Gastrocnemius medialis (tissue), 4 donors: ENCODE measurements at places on chromosomes 5 and 9. TPM values are rescaled to one million over a fixed set of nuclear protein-coding genes. Genes with fewer than 3 reads are reported as not detected.

DNA sequence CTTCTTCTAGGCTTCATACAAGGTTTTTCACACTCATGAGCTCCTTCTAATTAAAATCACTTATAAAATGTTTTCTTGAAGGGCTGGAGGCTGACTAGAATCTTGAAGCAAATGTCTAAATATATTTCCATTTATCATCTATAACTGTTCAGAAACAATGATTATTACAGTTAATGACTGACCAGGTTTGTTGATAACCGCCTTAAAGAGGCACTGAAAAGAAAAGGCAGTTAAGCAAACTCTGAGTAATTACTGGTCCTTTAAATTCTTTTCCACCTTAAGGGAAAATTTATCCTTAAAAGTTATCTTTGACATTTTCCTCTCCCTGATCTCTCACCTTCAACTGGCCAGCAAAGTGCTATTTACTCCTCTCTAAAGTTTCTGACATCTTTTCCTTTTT is 43.2 kb downstream of the RICTOR start:
- no peak for DNase-seq
- no peaks in the 10 kb centered on the region for H3K36me3 ChIP-seq
- no peak overlapping the region for H3K4me3 ChIP-seq
- H3K27ac ChIP-seq: peak overlapping the region; percentile 8
- peaks cover 27% of the 10 kb centered on the region for H3K4me1 ChIP-seq
- H3K27me3 ChIP-seq: no peaks in the 10 kb centered on the region

GRCh38 chr5:134503088-134503936 is 22.2 kb upstream of the JADE2 start:
- H3K27me3 ChIP-seq: no peaks in the 10 kb centered on the region
- peaks cover 28% of the 10 kb centered on the region for H3K4me1 ChIP-seq
- peak; percentile 37 for DNase-seq
- H3K27ac ChIP-seq: peak overlapping the region; percentile 74

DNA sequence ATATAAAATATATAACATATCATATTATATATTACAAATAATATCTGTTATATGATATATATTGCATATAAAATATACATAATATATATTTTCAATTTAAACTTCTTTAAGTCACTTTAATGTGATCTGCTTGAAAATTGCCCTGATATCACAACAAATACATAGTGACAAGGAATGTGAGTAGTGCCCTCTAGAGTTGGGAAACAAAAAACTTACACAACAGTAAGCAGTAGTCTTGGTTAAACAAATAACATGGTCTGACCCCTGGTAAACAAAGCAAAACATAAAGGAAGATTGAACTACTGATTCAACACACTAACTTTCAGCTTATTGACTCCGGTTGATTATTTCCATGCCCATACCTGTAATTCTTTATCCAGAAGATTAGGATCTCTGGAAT is 188.3 kb upstream of the NMUR2 start:
- no peaks in the 10 kb centered on the region for H3K4me1 ChIP-seq
- no peak overlapping the region for H3K4me3 ChIP-seq
- H3K27ac ChIP-seq: no peak overlapping the region
- H3K36me3 ChIP-seq: no peaks in the 10 kb centered on the region
- no peaks in the 10 kb centered on the region for H3K27me3 ChIP-seq
- DNase-seq: no peak

GRCh38 chr9:126165755-126166154 is 160.9 kb upstream of the MVB12B start:
- no peak overlapping the region for H3K27ac ChIP-seq
- H3K27me3 ChIP-seq: no peaks in the 10 kb centered on the region
- no peak for DNase-seq
- H3K4me3 ChIP-seq: no peak overlapping the region

- H3K4me1 ChIP-seq: no peaks in the 10 kb centered on the region
- no peak overlapping the region for H3K4me3 ChIP-seq
These were observed 71.8 kb upstream of the TNFAIP8 start for GRCh38 chr5:119284031-119284430.

GRCh38 chr5:79025054-79025472 is 40.0 kb upstream of the ARSB start:
- no peaks in the 10 kb centered on the region for H3K27me3 ChIP-seq
- peak overlapping the region; percentile 39 for H3K4me3 ChIP-seq
- no peaks in the 10 kb centered on the region for H3K4me1 ChIP-seq
- no peak overlapping the region for H3K27ac ChIP-seq
- H3K36me3 ChIP-seq: no peaks in the 10 kb centered on the region

DNA sequence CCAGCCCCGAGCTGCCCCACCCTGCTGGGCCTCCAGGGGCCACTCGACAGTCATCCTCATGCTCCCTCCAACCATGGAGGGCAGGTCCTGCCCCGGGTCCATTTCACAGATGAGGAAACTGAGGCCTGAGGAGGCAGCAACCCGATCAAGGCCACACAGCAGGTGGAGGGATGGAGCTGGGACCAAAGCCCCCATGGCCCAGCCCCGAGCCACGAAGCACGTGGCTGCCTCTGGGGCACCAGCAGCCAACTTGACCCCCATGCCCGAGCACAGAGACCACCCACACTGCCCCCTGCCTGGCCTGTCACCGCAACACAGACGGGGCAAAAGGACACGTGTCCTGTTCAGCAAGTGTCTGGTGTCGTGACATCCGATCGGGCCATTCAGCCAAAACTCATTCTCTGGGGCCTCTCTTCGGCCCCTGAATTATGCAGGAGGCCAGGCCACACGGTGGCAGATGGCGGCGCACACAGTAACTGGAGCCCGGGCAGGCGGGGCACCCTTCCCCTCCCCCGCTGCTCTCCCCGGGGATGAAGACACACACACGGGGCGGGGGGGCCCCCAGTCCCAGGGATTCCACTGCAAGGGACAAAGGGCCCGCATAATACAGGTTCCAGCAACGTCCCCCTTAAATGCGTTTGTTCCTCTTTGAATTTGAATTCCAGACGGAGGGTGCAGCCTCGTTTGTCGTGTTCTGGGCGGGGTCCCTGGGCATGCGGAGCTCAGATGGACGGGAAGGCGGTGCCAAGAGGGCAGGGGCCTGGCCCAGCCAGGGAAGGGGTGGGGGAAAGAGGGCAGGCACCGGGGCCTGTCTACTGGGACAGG is 29.4 kb upstream of the TMEM250 start:
- DNase-seq: no peak
- H3K36me3 ChIP-seq: no peaks in the 10 kb centered on the region
- H3K4me3 ChIP-seq: no peak overlapping the region
- H3K27me3 ChIP-seq: peaks cover 48% of the 10 kb centered on the region
- no peaks in the 10 kb centered on the region for H3K4me1 ChIP-seq
- H3K27ac ChIP-seq: no peak overlapping the region

- H3K36me3 ChIP-seq: no peaks in the 10 kb centered on the region
- peaks cover 92% of the 10 kb centered on the region for H3K4me1 ChIP-seq
- DNase-seq: peak; percentile 89
- H3K4me3 ChIP-seq: peak overlapping the region; percentile 51
These were observed 13.0 kb downstream of the CXXC5 start for GRCh38 chr5:139660923-139661814.

DNA sequence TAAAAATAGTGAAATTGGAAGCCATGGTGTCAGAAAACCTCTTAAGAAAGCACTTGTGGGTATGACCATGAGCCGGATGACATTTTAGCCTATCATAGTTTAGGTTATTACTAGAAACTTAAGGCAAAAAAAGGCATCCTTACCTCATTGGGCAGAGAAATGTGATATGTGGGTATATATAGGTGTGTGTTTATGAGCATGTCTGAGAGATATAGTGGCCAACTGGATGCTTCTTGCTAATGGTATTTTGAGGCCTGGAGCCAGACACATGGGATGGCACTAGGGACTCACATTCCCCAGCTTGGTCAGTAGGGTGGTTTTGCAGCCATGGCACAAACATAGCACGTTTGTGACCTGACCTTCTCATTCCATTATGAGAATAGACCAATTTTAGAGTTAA is 295.6 kb upstream of the MEF2C start:
- H3K4me1 ChIP-seq: peaks cover 24% of the 10 kb centered on the region
- no peaks in the 10 kb centered on the region for H3K27me3 ChIP-seq
- no peaks in the 10 kb centered on the region for H3K36me3 ChIP-seq
- DNase-seq: no peak
- no peak overlapping the region for H3K27ac ChIP-seq

- H3K36me3 ChIP-seq: no peaks in the 10 kb centered on the region
- H3K4me1 ChIP-seq: no peaks in the 10 kb centered on the region
- no peaks in the 10 kb centered on the region for H3K27me3 ChIP-seq
- DNase-seq: no peak
- no peak overlapping the region for H3K4me3 ChIP-seq
These were observed 2.5 kb upstream of the NEK6 start for GRCh38 chr9:124255222-124255621.

GRCh38 chr9:114810614-114811013 is 4.8 kb upstream of the TNFSF15 start:
- H3K4me3 ChIP-seq: no peak overlapping the region
- H3K27ac ChIP-seq: no peak overlapping the region
- H3K4me1 ChIP-seq: peaks cover 15% of the 10 kb centered on the region
- no peak for DNase-seq
- no peaks in the 10 kb centered on the region for H3K27me3 ChIP-seq

DNA sequence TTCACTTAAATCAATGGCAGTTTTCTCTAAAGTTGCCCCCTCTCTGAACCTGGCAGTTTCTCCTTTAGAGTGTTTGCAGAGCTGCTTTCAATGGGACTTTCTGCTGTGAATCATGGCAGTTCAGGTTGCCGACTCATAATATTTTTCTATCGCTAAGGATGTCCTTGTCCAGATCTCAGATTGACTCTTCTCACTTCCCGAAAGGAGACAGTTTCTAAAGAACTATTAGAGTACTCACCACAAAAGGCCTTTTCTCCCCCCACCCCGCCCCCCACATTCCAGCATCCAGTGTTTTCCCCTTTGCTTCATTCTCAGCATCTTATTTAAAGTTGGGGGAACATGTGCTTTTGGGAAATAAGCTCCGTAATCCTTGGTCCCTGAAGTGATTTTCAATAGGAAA is 443.5 kb upstream of the KLF4 start:
- no peaks in the 10 kb centered on the region for H3K27me3 ChIP-seq
- no peaks in the 10 kb centered on the region for H3K36me3 ChIP-seq
- no peak overlapping the region for H3K27ac ChIP-seq
- no peak for DNase-seq

DNA sequence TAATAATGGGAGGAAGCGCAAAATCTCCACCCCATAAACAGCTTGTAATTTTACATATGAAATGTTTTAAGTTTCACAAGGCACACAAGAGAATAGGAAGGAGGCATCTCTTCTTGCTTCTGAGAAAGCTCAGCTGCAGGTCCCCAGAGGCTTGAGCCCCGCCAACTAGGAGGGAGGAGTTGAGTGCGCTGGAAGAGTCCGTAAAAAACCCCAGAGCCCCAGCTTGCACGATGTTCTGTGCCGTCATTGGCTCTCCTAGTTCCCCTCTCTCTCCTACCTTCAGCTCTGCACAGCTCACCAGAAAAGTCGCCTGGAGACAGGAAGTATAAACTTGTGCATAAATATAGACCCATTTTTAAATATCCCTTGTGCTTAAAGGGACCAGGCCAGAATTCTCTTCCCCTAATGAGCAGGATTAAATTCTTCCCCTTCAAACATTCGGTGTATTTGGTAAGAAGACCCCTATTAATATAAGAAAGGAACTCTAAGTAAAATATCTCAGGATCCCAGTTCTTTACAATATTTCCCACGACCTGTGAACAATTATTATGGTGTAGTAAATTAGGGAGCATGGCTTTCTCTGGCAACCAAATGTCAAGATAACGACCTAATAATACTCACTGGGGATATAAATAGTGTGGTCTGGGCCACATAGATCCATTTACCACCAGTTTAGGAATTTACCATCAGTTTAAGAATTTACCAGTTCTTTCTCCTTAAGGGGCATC is 13.7 kb downstream of the GLRX start:
- peaks cover 10% of the 10 kb centered on the region for H3K36me3 ChIP-seq
- H3K4me1 ChIP-seq: peaks cover 47% of the 10 kb centered on the region
- H3K4me3 ChIP-seq: peak overlapping the region; percentile 19

DNA sequence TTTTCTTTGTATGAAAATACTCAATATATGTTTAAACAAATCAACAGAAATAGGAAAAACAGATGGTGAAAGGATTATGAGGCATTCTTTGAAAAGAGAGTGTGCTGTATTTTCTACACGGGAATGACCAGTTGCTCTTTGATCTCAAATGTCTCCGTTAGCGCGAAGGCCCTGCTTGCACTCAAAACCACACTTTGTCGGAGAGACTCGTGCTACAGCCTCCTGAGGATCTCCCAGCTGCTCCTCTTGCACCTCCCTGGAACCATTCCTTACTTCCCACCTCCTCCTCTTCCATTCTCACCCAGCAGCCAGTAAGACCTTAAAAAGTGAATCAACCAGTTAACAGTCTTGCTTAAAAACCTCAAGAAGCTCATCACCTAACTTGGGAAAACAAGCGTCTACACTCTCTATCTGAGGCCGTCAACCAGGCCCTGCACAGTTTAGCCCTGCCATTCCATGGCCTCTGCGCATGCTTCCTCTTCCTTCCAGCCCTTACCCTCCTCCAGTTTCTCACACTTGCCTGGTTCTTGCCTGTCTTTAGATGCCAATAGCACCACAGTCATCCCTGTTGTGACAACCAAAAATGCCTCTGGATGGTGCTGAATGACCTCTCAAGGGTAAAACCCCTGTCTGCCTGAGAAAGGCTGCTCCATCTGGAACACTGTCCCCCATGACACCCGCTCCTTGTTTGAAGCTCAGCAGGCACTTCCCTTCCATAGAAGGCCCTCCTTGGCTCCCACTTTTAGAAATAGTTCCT is 594.7 kb upstream of the WWC1 start:
- no peak for DNase-seq
- H3K27me3 ChIP-seq: no peaks in the 10 kb centered on the region
- no peak overlapping the region for H3K4me3 ChIP-seq
- no peaks in the 10 kb centered on the region for H3K36me3 ChIP-seq
- no peak overlapping the region for H3K27ac ChIP-seq

TMC1 gene
- not detected for total RNA-seq

SPOCK1 gene
- total RNA-seq: 5.8 TPM

TPRN gene
- 4.8 TPM for total RNA-seq

CCNJL gene
- total RNA-seq: not detected

WASHC1 gene
- total RNA-seq: 3.4 TPM
